ENCODE measurements at places on chromosomes 7 and 10.

DNA sequence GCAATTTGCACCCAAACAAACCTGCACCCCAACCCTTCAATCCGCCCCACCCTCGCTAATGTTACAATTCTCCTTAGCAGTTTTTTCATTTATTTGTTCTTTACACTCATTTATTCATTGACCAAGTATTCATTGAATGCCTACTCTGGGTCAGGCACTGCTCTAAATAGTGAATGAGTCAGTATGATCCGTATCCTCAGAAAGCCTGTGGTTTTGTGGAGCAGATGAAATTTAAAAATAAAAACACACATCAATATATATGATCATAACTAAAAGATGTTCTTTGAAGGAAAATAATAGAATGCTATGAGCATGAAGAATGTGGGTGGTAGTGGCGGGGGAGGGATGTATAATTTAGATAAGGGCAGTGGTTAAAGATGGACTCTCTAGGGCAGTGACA is 13.3 kb downstream of the IFIT5 start:
- DNase-seq: peak; percentile 66

DNA sequence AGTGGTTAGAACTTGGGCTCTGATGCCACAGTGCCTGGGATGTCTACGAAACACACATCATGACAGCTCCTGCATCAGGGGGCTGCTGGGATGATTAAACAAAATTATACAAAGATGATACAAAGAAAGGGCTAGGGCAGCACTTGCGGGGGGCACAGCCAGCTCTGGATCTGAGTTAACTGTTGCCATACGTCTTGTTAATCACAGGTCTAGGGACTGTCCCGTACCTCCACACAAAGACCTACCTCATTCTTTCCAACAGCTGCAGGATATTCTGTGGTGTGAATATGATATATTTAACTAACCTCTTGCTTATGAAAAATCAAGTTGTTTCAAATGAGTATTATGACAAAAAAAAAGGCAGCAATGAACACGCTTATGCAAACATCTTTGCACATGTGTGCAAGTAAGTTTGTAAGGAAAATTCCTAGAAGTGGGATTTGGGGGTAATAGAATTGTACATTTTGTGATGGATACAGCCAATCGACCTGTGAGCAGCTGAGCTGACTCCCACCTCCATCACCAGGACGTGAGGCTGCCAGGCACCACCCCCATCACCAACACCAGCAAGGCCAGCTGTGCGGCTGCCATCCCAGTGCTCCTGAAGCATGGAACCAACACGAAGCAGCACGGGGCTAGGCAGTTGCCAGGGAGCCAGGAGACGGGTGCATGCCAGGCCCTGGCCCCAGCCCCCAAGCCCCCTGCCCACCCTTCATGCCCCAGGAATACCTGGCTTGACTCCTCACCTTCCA is 23.5 kb downstream of the PTPRN2 start:
- no peak for DNase-seq

DNA sequence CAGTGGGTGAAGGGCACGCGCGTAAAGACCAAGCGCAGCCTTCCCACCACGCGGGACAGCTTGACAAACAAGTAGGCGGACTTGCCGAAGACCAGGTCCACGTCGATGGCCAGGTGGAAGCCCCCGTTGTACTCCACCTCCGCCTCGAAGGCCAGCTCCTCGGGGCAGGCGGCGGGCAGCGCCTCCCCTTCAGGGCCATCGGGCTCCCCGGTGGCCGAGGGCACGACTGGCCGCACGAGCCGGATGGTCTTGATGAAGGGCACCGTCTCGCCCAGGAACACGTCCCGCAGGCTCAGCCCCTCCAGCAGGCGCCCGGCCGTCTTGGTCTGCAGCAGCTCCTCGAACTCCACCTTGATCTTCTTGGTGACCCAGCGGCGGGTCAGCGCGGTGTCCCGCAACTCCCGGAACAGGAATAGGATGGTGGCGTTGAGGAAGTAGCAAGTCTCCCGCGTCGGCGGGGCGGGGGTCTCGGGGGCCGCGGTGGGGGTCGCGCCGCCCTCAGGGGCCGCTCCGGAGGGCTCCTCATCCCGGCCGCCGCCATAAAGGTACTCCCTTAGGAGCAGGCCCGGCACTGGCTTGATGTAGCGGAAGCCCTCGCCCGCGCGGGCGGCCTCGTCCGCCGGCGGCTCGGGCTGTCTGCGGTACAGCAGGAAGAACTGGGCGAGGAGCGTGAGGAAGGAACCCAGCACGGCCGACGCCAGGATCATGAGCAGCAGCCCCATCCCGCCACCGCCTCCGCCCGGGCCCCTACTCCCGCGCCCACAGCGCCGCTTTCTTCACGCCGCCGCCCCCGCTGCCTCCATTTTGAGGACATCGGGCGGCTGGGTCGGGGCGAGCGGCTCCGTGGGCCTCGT is 507 bp downstream of the PDZD8 start:
- peak; percentile 50 for DNase-seq

DNA sequence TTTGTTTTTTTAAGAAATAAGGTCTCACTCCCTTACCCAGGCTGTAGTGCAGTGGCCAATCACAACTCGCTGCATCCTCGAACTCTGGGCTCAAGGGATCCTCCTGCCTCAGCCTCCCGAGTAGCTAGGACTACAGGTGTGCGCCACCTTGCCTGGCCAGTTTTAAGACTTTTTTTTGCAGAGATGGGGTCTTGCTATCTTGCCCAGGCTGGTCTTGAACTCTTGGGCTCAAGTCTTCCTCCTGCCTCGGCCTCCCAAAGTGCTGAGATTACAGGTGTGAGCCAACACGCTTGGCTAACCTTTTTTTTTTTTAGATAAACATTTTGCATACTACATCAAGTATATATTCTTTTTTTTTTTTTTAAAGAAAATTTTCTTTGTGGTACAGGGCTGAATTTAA is 18.2 kb downstream of the SEC23IP start:
- no peak for DNase-seq

Measured in M059J (cell line).